ENCODE measurements at places on chromosomes 2 and 18.

GRCh38 chr2:175880-176820 is 87.7 kb downstream of the SH3YL1 start:
- peak; percentile 89 for DNase-seq

DNA sequence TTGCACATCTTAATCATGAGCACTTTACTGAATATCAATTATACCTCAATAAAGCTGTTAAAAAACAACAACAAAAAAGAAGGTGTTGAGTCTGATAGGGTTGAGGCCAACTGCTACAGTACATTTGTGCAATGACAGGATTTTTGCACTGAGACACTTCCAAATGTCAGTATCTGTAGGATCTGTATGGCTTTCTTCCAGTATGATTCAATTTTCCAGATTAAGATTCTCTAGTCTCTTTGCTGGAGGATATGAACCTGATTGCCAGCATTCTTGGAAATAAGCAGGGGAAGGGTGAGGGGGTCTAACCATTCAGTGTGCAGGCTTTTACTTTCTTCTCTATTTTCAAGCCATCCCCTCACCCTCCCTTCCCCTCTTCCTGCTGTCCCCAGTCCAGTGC is 85.1 kb downstream of the SEMA4F start:
- DNase-seq, result no peak

DNA sequence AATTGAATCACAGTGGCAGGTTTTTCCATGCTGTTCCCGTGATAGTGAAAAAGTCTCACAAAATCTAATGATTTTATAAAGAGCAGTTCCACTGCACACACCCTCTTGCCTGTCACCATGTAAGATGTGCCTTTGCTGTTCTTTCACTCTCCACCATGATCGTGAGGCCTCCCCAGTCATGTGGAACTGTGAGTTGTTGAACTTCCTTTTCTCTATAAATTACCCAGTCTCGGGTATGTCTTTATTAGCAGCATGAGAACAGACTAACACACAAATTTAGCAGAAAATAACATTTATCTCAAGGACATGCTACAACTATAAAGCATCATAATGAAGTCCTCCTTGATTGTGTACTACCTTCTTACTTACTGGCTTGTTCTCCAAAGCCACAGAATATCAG is 1526.0 kb downstream of the LRP1B start:
- DNase-seq, result no peak

GRCh38 chr2:46559261-46559660 is 79.9 kb downstream of the TMEM247 start:
- DNase-seq, result no peak

GRCh38 chr2:100948942-100949811 is 52.9 kb upstream of the RPL31 start:
- no peak for DNase-seq

- DNase-seq, result no peak
These were observed 41.9 kb downstream of the MOCOS start for GRCh38 chr18:36229188-36229587.

- no peak for DNase-seq
These were observed 236.5 kb downstream of the BCL2 start for GRCh38 chr18:63083020-63083531.
